CD4-positive, alpha-beta T cell treated with Interleukin-15 for 4 hours (primary cell): ENCODE measurements at places on chromosomes 2 and 18.

- DNase-seq: no peak
These were observed 117.4 kb upstream of the ID2 start for GRCh38 chr2:8564475-8564874.

DNA sequence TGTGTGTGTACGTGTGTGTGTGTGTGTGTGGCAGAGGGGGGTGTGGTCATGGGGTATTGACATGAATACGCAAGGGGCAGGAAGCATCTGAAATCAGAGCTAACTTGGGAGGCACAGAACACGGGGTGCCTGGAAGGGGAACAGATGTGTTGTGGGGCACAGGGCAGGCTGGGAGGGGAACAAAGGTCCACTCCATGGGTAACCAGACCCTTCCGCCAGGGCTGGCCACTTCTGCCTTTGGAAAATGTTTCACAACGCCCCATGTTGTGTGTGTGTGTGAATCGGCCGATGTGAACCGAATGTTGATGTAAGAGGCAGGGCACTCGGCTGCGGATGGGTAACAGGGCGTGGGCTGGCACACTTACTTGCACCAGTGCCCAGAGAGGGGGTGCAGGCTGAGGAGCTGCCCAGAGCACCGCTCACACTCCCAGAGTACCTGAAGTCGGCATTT is at the start of gene SLC11A1:
Gene SLC11A1, plus strand, starts transcription at position 358 of the 451 bp plus-strand sequence. CDS start 96 bp downstream, outside the sequence.
- no peak for DNase-seq

DNA sequence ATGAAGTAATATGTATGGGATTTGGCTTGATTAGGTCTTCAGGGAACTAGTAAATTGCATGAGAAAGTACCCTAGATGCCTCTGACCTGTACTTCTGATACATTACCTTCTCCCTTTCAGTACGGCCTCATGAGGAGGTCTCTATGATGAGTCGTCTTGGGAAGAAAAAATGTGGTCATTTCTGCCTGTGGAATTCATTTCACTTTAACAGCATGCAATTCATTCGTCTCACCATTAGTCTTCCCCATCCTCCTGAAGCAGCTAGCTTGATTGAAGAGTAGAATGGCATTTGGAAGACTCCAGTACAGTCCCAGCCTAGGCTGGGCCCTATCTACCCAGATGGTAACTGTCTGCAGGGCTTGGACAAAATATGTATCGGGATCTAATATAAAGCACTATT is 52.2 kb downstream of the TMX3 start:
- no peak for DNase-seq

- DNase-seq: no peak
These were observed 160.1 kb upstream of the MAPRE2 start for GRCh38 chr18:34880882-34881834.

- DNase-seq: no peak
These were observed 195.7 kb downstream of the PIEZO2 start for GRCh38 chr18:10953672-10954071.

GRCh38 chr18:3885209-3885792 is 435.3 kb downstream of the TGIF1 start:
- no peak for DNase-seq

GRCh38 chr2:161947836-161948235 is 126.2 kb downstream of the DPP4 start:
- no peak for DNase-seq

GRCh38 chr18:59268721-59269562 is 4.3 kb downstream of the RAX start:
- DNase-seq: no peak

- DNase-seq: no peak
These were observed 89.9 kb downstream of the PTPRM start for GRCh38 chr18:7657050-7657449.

GRCh38 chr18:75410611-75411010 is 16.9 kb downstream of the SMIM21 start:
- DNase-seq: no peak

- DNase-seq: no peak
These were observed at the start of gene SCYGR8 for GRCh38 chr2:227745594-227745993. SCYGR8 (plus strand) TSS chr2:227745894; CDS start chr2:227745894, 0 bp downstream.

DNA sequence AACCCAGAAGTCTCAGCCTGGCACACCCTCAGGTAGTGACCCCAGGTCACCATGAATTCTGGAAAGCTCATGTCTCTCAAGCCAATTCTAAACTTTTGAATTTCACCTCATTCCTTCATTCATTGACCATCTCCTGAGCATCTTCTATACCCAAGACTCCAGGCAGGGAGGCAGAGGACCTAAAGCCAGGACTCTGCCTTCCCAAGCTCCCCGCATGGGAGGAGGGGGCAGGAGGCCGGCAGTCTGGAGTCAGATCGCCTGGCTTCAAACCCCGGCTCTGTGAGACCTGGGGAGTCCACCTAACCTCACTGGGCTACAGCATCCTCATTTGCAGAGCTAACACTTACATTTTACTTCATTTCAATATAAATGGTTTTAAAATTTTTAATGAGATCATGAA is 59.0 kb downstream of the SMAD7 start:
- DNase-seq: no peak

DNA sequence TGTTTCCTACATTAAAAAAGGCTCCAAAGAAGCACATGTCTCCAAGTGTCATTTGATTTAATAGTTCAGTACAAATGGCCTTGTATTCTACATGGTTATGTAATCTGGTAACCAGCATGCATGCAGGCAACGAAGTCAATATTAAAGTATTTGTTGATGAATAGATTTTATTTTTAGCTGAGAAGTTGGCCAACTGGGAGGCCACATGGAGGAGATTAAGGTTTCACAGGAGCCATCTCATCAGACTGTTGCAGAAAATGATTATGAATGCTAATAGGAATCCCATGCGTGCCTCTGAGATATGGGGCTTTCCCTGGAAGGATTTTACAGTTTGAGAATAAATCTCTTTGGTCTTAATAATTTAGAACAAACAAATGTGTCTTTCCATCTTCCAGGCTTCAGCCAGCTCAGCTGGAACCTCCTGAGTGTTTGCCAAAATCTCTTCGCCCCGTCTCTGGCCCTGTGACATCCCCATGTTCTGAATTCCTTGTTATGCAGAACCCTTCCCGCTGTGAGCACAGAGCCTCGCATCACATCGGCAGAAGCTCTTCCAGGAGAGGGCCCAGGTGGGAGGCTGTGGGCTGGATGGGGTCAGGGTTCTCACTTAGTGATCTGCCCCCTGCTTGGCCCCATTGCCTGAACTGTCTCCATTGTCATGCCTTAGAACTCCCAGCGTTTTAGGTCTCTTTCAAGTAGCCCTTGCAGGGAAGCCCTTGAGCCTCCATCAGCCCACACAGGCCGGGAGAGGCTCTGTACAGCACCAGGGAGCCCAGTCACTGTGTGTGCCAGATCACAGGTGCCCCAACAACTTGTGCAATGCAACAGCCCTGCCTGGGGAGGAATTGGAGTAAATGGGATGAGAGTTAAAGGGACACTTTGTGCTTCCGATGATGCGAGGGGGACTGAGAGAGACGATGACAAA is 190.5 kb upstream of the TWIST2 start:
- no peak for DNase-seq

DNA sequence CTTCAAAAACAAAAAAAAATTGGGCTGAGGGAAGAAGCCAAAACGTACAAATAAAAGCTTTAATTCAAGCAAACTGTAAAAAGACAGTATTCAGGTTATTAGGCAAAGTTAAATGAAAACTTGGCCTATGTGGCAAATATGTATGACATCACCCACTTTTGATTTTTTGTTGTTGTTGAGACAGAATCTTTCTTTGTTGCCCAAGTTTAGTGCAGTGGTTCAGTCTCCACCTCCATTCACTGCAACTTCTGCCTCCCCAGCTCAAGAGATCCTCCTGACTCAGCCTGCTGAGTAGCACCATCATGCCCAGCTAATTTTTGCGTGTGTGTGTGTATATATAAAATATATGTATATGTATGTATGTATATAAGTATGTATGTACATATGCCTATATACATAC is 440.4 kb upstream of the NRXN1 start:
- no peak for DNase-seq

DNA sequence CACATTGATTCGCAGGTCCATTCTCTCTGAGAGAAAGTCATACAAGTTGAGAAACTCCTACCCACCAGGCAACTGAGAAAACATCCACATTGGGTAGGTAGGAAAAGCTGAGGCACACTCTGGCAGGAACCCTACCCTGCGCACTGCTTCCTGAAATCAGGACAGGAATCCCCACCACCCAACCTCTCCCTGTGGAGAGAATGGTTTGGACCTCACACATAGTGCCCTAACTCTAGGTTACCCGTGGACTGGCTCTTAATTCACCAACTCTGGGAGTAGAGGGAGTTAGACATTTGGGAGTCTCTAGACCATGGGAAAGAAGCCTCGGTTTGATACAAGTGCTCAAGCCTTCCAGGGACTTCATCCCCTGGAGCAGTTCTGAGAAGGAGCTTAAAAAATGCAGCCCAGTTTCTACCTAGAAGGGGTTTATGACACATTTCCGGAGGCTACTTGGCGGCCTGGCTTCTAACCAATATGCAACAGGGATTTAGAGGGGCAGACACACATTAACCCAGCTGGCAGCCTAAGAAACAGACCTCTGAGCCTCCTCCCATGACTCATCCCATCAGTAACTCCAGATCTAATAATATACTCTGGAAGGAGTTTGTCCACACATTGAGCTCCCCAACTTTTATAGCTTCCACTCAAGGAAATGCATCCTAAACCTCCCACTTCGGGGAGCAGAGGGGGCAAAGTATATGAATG is 136.7 kb downstream of the EML6 start:
- no peak for DNase-seq

GRCh38 chr18:75418293-75419005 is 9.1 kb downstream of the SMIM21 start:
- DNase-seq: no peak

DNA sequence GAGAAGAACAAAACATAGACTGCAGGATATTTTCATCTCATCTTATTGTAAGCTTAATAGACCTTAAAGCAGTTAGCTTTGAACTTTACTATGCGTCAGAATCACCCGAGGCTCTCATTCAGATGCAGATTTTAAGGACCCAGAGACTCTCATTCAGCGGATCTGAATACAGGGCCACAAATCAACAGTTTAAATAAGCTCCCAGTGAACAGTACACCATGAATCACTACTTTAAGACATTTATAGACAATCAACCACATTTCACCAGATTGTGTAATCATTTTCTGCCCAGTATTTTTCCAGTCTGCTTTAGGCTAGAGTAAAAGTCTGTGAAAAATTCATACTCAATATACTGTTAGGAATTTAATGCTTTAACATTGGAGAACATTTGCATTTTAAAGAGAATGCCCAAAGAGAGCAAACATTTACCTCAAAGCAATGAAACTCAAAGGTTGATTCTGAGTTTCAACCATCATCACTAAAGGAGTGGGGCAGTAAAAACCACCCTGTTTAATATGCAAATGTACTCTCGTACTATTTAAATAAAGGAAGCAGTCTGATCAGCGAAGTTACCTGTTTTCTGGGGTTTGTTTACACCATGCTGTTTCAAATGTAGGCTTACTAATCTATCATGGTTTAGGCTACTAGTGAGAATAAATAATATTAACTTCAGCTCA is 11.0 kb upstream of the ALPK2 start:
- DNase-seq: no peak

- DNase-seq: no peak
These were observed 95.8 kb upstream of the TEX51 start for GRCh38 chr2:126802774-126803433.

GRCh38 chr2:50950996-50951395 is 80.9 kb downstream of the NRXN1 start:
- DNase-seq: no peak

GRCh38 chr2:209834767-209835166 is 63.1 kb downstream of the UNC80 start:
- no peak for DNase-seq

DNA sequence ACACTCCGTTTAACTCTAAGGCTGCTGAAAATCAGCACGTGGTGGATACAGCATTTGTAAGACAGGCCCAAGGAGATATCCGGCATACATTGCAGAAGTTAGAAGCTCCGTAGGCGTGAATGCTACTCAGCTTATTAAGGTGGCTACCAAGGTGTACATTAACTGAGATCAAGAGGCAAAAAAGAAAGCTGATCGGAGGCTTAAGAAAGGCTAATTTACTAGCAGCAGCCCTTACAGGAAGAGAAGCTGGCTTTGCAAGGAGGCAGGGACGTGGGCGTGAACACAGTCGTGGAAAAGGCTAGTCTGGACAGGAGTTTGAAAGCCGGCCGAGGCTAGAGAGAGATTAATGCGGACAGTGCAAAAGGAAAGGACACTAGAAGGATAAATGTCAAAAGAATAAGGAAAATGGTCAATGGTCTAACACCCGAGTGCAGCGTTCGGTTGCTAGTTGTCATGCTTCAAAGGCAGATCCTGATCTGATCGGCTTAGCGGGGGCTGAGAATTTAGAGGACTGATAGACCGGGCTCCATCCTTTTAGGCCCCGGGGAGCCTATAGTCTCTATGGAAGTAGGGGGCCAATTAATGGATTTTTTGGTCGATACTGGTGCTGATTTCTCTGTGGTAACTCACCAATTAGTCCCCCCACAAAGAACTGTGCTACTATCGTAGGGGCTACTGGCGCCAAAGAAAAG is 45.6 kb upstream of the SELENOI start:
- DNase-seq: peak; percentile 5

DNA sequence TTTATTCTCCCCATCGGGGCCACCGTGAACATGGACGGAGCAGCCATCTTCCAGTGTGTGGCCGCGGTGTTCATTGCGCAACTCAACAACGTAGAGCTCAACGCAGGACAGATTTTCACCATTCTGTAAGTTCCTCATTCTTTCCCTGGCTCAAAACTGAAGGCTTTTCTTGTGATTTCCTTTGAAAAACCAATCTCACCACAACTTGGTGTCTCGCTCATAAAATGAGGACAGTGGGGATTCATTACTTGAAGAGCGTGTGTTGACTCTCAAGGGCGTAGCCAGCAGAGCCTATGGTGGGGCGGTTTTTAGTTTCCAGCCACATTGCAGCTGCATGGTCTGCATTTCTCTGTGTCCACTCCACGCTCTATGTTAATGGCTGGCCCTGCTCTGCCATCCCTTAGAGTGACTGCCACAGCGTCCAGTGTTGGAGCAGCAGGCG is 29.0 kb downstream of the SLC1A4 start:
- DNase-seq: no peak

- DNase-seq: no peak
These were observed 59.8 kb downstream of the ANO7 start for GRCh38 chr2:241248289-241248688.
